CD4-positive, alpha-beta T cell treated with Interleukin-6 for 4 hours (primary cell): ENCODE measurements at places on chromosomes 3 and 15.
A peak's percentile ranks its signal among the peaks of the same experiment; 100 is the strongest.

DNA sequence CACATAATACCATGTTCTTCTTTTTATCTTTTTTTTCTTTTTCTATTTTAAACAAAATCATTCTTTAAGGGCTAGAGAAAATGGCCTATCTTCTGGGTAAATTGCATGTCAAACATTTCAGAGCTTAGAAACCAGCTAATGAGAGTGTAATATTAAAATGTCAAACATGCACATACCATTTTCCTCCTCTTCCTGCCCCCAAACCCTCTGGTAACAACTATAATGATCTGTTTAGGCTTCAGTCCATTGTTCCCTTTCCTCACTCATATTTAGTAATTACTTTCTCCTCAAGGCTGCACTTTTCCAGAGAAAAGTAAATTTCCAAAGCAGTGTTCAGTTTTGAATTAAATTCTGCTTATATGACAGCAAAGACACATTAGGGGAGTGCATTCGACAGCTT lies 224.3 kb upstream of the ROBO2 start:
- DNase-seq: no peak

GRCh38 chr3:17088017-17088416 lies 203.3 kb downstream of the PLCL2 start:
- DNase-seq: no peak

GRCh38 chr15:25743548-25744275 lies 119.4 kb downstream of the ATP10A start:
- no peak for DNase-seq

DNA sequence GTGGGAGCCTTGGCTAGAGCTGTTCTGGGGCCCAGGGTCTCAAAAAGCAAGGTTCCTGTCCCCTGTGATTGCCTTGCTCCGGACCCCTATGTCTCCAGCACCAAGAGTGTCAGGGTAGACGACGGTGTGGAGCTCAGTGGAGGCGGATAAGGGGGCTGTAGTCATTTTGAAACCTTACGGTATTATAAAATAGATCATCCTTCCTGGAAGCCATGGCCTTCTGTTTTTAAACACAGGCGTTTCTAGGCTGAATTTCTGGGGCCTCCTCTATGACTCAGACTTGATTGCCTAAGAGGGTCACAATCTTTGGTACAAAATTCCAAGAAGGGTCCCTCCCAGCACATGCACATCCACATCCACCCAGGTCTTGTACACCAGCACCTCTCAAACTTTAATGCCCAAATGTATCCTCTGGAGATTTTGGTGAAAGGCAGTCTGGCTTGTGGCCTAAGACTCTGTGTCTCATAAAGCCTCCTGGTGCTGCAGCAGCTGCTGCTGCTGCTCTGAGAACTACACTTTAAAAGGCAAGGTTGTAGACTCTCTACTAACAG lies 70.5 kb upstream of the XCR1 start:
- peak; percentile 34 for DNase-seq

- DNase-seq: no peak
Observed at GRCh38 chr15:50116477-50116876, 2.6 kb downstream of the ATP8B4 start.

DNA sequence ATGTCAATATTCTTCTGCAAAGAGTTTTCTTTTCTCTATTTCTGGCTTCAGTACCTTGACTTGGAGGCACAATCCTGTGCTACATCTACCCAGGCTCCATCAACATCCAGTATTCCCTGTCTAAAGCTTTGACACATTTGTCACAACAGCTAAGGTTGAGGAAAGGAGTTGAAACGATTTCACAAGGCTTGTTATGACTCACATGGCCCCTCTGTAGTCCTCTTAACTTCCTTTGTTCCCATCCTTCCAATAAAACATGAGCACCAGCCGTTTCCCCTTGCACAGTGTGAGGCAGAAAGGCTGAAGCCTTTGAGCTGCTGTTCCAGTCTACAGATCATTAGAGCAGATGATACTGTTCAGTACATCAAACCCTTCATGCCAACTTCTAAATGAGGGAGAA lies 163.0 kb upstream of the TMCO5A start:
- DNase-seq: no peak

DNA sequence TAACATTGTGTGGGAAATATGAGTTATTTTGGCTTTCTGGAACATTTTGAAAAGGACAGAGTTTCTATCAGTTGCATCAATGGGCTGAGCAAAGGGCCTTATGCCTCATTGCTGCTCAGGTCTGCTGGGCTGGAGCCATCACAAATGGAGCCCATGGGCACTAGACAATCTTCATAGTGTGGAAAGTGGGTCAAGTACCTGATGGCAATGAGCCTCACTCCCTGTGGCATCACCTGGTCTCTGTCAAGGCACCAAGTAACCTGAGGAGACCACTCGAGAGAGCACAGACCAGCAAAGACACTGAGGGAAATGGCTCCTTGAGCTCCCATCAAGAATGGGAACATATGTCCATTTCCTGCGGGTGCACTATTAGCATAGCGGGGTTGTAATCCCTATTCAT lies 96.7 kb upstream of the PPP2R3A start:
- no peak for DNase-seq
